ENCODE measurements at places on chromosomes 12 and 14. TPM values are rescaled to one million over a fixed set of nuclear protein-coding genes. Genes with fewer than 3 reads are reported as not detected.

KCNJ8 gene
- 8.5 TPM for total RNA-seq

KRT72 gene
- total RNA-seq: not detected

EID3 gene
- 3.3 TPM for total RNA-seq

HVCN1 gene
- 0.48 TPM for total RNA-seq

- DNase-seq: no peak
Measured at GRCh38 chr12:61915420-61915819, 344.8 kb upstream of the USP15 start.

GRCh38 chr12:57835366-57836288 is 10.9 kb downstream of the CTDSP2 start:
- no peak for DNase-seq

GRCh38 chr12:3098436-3098835 is 21.3 kb downstream of the TSPAN9 start:
- DNase-seq: no peak

DNA sequence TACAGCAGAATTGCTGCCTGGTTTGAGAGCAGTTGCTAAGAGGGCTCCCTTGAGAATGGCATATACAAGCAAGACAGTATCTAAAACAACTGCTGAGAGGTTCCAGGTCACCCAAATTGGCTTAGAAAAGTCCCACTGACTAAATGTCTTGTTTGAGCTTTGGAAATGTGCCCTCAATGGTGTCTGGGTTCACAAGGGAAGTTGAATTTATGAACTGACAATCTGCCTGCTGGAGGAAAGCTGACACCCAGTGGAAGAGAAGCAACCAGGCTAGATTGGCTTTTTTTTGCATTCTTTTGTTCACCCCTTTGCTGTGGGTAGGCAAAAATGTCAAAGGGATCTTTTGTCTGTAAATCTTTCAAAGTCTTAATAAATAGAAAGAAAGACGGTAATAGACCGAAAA is 44.6 kb upstream of the NPFF start:
- no peak for DNase-seq

GRCh38 chr12:99332936-99333591 is 314.5 kb upstream of the GARIN6 start:
- DNase-seq: no peak

DNA sequence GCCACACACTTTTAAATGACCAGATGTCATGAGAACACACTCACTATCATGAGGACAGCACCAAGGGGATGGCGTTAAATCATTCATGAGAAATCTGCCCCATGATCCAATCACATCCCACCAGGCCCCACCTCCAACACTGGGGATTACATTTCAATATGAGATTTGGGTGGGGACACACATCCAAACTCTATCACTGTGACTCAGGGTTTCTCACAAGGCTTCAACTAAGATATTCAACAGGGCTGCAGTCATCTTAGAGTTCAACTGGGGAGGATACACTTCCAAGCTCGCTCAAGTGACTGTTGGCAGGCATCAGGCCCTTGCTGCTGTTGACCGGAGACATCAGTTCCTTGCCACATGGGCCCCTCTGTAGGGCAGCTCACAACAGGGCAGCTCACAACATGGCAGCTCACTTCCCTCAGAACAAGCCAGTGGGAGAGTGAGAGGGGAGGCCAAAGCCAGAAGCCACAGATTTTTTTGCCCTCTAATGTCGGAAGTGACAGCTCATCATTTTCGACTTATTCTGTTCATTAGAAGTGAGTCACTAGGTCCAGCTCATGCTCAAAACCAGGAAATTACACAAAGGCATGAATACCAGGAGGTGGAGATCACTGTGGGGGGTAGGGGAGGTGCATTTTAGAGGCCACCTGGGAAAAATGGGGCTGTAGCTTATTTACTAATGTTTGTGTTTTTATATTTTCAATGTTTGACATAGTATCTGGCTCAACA is 50.8 kb upstream of the PTHLH start:
- DNase-seq: peak; percentile 92

GRCh38 chr14:26289891-26290486 is 307.8 kb downstream of the NOVA1 start:
- peak; percentile 11 for DNase-seq

GRCh38 chr12:499837-500458 is 40.2 kb downstream of the B4GALNT3 start:
- no peak for DNase-seq

GRCh38 chr12:22500100-22500499 is 44.2 kb downstream of the C2CD5 start:
- no peak for DNase-seq

GRCh38 chr14:100323942-100324307 is 786 bp downstream of the SLC25A47 start:
- DNase-seq: no peak

- no peak for DNase-seq
Measured at GRCh38 chr14:87732562-87732961, 260.4 kb downstream of the GALC start.

Measured in HFFc6 (cell line).